ENCODE measurements at places on chromosomes 7 and 10.

- no peak for DNase-seq
Observed at GRCh38 chr7:2732959-2733584, 45.1 kb downstream of the AMZ1 start.

- DNase-seq = no peak
Observed at GRCh38 chr10:99612167-99612831, 7.9 kb downstream of the SLC25A28 start.

- DNase-seq = no peak
Observed at GRCh38 chr7:98764946-98765345, 104.9 kb downstream of the TMEM130 start.

DNA sequence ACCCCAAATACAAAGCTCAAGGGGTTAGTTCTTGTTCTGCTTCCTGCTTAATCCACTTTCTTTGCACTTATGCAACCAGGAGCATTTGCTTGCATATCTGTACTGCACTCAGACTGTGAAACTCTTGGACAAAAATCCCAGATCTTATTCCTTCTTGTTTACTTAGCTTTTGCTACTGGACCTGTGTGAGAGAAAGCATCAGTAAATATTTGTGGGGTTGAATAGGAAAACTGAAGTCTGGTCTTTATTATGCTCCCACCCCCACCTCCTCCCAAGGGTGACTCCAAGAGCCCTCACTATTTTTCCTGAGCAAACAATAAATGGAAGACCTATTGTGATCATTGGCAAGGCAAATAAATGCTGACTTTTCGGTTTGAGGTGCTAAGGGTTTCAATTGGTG, 57.1 kb upstream of the VSTM2A start:
- DNase-seq = no peak

GRCh38 chr7:100477871-100478267, 1.1 kb downstream of the TSC22D4 start:
- DNase-seq = no peak

DNA sequence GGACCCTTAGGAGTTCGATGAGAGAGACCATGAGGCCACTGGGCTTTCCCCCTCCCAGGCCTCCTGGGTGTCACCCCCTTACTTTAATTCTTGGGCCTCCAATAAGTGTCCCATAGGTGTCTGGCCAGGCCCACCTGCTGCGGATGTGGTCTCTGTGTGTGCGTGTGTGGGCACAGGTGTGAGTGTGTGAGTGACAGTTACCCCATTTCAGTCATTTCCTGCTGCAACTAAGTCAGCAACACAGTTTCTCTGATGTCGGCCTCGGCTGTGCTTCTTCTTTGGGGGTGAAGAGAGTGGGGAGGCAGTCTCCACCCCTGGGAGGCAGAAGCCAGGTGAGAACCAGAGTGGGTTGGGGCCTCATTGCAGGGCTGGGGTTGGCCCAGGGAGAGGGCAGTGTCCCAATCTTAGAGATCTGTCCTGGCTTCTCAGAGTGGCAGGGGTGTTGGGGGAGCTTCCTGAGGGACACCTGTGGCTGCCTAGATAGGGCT, 1.5 kb downstream of the PVRIG start:
- DNase-seq = no peak

GRCh38 chr7:116955801-116956476, 2.6 kb downstream of the ST7 start:
- no peak for DNase-seq

DNA sequence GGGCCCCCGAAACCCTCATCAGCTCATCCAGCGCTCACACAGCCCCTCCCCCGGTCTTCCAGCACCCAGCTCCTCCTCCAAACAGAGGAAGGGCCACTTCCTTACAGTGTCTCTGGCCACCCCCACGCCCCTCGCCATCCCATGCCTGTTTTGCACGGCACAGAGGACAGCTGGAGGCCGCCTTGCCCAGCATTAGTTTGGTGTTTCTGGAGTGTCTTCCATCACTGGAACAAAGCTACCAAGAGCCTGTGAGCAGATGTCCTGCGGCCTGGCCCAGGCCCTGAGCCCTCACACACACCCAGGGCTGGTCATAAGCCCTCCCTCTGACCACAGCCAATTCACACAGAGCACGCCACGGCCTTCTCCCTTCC, 82.3 kb downstream of the MAD1L1 start:
- no peak for DNase-seq

GRCh38 chr10:88114368-88114767, 250.9 kb downstream of the PTEN start:
- DNase-seq = no peak

DNA sequence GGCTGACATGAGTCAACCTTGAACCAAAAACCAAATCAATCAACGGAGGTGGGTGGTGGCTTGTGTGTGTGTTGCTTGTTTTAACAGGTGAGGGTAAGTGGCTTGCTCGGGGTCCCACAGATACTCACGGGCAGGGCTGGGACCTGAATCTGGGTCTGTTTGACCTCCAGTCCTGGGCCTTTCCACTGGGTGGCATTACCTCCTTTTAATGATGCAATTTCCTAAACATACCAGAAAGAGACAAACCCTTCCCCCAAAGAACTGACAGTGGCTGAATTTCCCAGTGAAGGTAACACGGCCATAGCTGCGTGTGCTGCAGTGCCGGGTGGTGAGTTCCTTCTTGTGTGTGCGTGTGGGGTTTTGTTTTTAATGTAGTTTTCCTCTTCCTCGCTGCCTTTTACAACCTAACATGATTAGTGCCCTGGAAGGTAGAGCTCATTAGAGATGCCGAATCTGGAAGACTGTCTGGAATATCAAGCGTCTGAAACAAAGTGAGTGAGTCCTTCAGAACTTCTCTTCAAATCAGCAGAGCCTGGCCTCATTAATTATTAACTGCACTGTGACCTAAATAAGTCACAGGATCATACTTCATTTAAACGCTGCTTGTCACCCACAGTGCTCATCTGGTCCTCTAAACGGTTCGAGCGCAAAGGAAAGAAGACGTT, 166.1 kb upstream of the TCERG1L start:
- no peak for DNase-seq

DNA sequence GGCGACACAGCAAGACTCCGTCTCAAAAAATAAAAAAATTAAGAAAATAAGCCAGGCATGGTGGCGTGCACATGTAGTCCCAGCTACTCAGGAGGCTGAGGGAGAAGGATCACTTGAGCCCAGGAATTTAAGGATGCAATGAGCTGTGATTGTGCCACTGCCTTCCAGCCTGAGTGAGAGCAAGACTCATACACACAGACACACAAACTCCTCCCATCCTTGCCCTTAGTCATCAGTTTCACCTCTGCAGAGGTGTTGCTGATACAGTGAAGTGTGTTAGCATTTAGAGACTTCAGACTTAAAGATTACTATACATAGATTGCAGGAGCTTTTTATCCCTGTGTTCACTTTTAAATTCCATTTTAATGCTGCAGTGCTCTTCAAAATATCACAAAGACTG, 5.5 kb upstream of the H2AZ2 start:
- no peak for DNase-seq

DNA sequence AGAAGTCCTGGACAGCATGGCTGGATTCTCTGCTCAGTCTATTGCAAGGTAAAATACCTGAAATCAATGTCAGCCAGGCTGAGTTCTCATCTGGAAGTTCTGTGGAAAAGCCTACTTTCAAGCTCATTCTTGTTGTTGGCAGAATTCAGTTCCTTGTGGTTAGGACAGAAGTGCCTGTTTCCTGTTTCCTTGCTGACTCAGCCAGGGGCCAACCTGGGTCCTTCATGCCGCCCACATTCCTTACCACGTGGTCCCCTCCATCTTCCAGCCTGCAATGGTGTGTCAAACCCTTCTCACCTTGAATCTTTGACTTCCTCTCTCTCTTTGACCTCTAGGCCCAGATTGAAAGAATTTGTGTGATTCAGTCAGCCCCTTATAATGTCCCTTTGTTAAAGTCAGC, 197.1 kb upstream of the STK17A start:
- no peak for DNase-seq

DNA sequence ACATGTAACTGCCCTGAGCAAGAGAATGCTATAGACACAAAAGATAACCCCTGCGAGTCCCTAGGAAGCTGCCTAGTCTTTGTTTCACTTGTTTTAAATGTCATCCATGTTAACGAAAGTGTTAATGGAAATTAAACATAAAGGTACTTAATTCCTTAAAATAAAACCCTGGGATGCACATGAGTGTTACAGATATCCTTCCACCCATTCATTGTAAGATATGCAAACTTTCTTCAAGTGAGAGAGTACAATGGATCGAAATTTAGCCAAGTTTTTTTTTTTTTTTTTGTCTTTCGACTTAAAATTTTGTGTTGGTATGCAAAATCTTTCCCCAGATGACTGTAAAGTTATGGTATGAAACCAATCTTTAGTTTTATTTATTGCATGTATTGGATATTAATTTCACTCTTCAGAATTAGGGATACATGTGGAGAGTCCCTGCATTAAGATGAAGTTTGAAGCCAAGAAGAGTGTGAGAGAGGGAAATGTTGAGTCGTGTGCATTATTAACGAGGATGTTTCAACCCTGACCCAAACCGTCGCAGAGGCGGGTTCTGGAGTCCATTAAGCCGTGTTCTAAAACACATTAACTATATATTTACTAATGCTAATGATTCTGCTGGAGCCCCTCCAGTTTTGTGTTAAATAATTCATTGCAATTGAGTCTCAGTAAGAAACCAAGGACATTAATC, 1.6 kb downstream of the CDK14 start:
- no peak for DNase-seq

DNA sequence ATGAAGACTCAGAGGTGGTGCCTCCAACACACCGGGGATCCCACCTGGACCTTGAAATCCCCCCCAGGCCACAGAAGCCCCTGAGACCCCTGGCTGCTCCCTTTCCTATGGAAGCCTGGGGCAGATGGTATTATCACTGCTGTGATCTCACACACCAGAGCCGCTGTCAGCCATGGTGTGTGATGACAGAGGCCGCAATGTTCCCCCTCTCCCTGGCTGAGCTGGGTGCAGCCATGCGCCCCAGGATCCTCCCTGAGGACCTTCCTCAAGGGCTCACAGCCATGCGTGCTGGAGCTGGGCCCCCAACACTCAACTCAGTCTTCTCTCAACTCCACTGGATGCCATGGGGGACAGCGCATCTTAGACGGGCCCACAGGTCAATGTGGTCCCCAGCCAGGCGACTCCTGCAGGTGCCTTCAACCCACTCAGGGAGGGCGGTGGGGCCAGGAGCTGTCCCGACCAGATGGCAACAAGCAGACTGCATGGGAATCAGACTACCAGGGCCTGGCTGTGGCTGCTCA, 44.9 kb downstream of the VIPR2 start:
- no peak for DNase-seq

Measured in cortex of kidney (tissue), 1 donor.